ENCODE measurements at places on chromosomes 7 and 10. TPM values are rescaled to one million over a fixed set of nuclear protein-coding genes. Genes with fewer than 3 reads are reported as not detected.

The SHTN1 gene
- polyA plus RNA-seq, result 3.4 TPM

GRCh38 chr7:117008886-117009531 lies 55.7 kb downstream of the ST7 start:
- no peak for DNase-seq

The GJD4 gene
- polyA plus RNA-seq, result 0.03 TPM

The PON3 gene
- polyA plus RNA-seq, result 0.20 TPM

DNA sequence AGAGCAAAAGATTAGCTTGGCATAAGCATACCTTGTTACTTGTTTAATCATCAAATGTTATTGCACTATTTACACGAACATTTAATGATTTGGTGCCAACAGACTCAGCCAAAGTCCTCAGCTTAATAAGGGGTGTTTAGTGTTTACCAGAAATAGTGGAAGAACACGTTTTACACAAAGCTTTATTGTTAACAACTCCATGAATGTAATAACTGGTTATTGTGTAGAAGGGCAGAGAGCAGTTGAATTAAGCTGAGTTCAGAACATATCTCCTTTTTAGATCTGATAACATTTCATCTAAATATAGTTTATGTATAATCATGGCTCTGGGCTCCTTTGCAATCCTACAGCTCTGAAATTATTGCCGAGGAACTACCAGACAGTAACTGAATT lies 99.1 kb downstream of the CABCOCO1 start:
- DNase-seq, result no peak

Data from spleen (tissue), 13 donors.